ENCODE measurements at places on chromosomes 4 and X.

DNA sequence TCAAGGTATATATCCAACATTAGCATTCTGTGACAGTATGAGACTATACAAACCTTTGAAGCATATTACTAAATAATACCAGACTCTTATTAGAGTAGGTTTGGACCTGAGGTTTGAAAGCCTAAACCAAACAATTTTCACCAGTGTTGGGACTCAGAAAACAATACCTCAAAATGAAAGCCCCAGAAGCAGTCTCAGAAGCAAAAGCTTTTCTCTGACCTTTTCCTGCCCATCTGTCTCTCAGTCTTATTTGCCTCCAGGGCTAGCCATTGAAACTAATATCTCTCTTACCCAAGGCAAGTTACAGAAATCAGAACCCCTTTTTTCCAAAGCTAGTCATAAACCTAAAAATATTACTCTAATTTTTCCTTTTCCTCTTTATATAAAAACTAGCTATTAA, 163.3 kb downstream of the PTCHD1 start:
- DNase-seq: no peak

GRCh38 chrX:83508526-83509253, 600 bp downstream of the POU3F4 start:
- DNase-seq: no peak

- no peak for DNase-seq
These were observed 55.9 kb downstream of the C4orf51 start for GRCh38 chr4:145735827-145736226.

DNA sequence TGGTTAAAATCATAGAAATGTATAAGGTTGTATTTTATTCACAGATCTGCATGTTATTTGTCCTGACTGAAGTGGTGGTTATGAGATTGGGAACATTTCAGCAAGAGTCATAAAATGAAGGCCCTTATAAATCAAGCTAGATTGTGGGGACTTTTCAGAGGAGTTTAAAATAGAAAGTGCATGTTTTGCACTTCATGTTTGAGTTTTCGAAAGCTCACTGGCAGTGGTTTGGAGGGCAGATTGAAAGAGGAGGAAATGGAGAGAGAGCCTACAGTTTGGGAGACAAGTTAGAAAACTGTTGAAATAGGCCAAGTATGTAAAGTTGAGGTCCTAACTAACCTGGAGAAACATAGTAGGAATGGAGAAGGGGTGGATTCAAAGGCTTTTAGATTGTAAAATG, 124.9 kb downstream of the KDM6A start:
- DNase-seq: no peak

DNA sequence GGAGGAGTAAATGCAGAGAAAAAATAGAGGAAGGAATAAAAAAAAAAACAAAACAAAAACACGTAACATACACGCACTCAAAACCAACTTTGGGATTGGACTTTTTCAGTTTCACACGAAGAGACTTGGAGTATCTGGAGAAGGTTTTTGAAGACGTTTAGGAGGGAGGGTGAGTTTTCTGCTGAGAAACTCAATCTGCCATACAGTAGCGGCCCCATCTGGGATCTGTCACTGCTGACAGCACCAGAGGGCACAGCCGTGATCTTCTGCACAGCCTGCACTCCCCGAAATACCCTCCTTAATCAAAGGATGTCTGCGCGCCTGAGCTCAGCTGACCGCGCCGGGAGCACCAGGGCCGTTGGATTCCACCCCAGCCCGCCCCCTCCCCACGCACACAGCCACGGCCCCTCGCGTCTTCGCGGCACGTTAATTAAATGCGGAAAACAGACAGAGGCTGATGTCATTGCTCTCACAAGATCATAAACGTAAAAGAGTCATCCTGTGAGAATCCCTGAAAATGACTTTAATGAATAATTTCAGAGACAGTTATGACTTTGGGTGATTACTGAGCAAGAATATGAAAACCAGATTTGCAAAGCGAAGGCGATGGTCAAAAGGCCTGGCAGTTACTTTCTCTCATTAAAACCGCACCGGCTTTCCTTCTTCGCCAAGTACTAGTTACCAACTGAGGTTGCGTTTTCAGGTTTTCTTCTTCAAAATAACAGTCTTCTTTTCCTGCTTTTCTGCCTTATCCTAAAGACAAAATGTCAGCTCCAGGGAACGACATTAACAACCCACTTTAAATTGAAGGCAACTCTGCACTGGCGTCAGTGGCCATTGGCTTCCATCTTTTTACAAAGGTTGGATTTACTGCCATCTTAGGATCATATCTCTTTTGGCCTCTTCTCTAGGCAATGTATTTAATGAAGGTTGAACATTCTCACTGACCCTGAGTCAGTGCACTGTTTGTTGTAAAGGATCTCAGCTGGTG, 10.6 kb downstream of the HAND2 start:
- no peak for DNase-seq

DNA sequence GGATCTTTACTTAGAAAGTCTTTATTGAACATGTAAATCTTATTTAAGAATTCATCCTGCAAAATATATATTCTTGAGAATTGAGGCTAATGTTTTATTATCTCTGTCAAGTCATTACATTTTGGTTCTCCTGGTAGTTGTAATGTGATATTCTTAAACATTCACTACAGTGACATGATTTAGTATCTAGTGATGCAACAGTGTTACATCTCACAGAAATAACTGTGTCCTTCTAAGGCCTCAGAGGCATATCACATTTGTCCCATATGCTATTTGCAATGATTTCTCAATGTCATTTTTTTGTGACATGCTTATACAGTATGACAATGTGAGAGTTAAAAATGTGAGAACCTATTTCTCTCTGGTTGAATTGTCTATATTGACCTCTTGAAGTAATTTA, 34.1 kb downstream of the PRRG1 start:
- DNase-seq: peak; percentile 20

GRCh38 chrX:28628120-28628519, 40.9 kb downstream of the IL1RAPL1 start:
- no peak for DNase-seq

DNA sequence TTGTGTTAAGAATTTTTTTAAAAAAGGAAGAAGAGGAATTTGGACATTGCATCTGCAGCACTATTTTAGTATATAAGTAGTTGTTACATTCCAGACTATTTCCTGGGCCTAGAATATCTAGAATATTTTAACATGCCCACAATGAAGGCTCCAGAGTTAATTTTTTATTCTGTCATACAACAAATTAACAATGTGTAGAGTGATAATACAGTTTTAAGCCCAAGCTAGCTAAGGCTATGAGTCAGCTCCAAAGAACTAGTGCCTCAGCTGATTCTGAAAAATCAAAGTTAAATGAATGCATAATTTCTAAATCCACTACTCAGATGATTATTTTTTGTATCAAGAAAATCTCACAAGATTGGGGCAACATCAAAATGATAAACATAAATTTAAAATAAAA, 231.4 kb downstream of the PRDM5 start:
- DNase-seq: no peak

DNA sequence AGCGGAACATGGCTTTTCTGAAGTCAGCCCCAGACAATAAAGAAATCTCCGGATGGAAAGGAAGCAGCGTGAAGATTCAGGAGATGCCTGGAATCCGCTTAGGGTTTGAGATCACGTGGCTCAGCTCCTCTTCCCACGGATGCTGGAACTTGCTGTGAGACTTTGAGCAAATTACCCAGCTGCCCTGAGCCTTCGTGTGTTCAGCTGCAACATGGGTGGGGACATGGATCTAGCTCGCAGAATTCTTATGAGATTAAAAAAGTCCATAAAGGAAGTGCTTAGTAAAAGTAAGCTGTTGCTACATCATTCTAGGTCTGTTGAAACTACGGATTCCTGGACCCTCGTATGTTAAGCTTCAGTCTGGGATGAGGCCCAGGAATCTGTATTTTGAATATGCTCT, 55.7 kb upstream of the STIM2 start:
- DNase-seq: no peak

GRCh38 chrX:140505421-140506337, 810 bp upstream of the SOX3 start:
- no peak for DNase-seq

GRCh38 chr4:164446516-164446915, 307.4 kb upstream of the SMIM31 start:
- no peak for DNase-seq

GRCh38 chr4:85953651-85954018, 406.2 kb downstream of the MAPK10 start:
- DNase-seq: peak; percentile 77

DNA sequence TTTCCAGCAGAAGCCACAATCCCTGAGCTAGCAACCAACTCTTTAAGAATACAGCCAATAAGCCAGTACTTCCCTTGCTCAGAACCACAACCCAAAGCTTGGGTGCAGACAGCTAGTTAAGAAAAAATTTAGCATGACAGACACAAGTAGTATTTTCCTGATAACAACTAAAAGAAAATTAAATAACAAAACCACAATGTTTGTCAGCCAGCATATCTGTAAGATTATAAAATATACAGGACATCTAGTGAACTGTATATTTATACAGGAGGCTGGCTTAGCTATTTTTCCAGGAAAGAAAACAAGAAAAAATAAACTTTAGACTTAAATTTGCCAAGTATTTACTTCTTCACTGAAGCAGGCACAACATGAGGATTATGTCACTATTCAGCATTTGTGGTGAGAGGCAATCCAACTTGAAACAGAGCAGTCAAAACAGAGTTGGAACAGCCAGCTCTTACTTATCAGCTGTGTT, 6.6 kb downstream of the PF4V1 start:
- DNase-seq: peak; percentile 30
